Activated CD4-positive, alpha-beta T cell treated with anti-CD3 and anti-CD28 coated beads, Interleukin-2, amount 50 U/mL, for 16 hours (primary cell): ENCODE measurements at places on chromosomes 2 and 18.

GRCh38 chr2:8456151-8457091, 225.4 kb upstream of the ID2 start:
- peak; percentile 66 for DNase-seq

GRCh38 chr18:35939138-35939537, 33.3 kb upstream of the RMP24 start:
- DNase-seq: no peak

- DNase-seq: peak; percentile 87
These were observed 32.9 kb downstream of the CD28 start for GRCh38 chr2:203739351-203739750.

- DNase-seq: no peak
These were observed 9.7 kb upstream of the CIB4 start for GRCh38 chr2:26650713-26651469.

DNA sequence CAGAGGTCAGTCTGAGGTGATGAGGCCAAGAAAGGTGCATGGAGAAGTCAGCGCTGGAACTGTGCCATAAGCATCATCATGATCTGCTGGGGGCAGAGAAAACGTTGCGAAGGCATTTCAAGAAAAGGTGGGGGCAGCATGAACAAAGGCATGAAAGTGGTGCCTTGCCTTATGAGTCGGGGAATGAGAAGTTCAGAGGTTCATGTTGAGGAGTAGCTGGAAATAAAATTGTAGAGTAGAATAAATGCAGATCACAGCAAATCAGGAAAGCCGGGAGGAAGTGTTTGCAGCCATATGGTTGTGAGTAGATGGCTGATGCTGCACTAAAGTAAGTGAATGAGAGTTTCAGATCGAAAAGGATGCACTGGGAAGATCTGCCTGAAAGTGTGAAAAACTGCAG, 72.1 kb upstream of the ARL5A start:
- DNase-seq: no peak

GRCh38 chr2:217743966-217744761, 258.6 kb downstream of the TNS1 start:
- DNase-seq: no peak

DNA sequence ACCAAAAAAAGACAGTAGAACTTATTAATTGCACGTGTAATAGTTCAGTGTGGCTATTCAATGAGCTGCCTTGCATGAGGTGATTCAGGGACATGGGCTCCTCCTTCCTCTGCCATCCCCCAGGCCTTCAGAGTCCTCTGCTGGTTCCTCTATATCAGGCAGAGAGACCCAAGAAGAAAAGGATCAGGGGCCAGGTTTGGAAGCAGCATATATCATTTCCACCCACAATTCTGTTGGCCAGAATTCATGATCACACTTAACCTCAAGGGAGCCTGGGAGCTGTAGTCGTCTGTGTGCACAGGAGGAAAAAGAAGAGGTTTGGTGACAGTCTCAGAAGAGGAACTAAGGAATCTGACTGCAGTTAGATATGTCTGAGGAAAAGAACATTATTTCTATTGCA, 114.0 kb upstream of the GLS start:
- no peak for DNase-seq

GRCh38 chr2:209460151-209460761, 36.4 kb downstream of the MAP2 start:
- DNase-seq: no peak

DNA sequence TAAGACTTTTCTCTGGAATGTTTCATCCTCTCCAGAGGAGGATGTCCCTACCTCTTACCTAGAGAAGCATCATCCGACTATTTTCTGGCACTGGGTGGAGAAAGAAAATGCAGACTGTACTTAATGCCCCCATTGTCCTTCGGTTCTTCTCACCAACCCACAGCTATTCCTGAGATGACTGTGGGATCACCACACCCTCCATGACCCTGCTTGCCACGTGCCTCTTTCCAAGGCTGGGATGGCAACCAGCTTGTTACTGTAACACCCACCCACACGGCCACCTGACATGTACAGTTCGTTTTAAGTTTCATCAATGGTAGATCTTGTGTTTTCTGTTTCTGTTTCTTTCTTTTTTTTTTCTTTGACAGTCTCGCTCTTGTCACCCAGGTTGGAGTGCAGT, 365.2 kb downstream of the FBXO15 start:
- DNase-seq: no peak

GRCh38 chr2:217494557-217494956, 508.2 kb downstream of the TNS1 start:
- DNase-seq: no peak

DNA sequence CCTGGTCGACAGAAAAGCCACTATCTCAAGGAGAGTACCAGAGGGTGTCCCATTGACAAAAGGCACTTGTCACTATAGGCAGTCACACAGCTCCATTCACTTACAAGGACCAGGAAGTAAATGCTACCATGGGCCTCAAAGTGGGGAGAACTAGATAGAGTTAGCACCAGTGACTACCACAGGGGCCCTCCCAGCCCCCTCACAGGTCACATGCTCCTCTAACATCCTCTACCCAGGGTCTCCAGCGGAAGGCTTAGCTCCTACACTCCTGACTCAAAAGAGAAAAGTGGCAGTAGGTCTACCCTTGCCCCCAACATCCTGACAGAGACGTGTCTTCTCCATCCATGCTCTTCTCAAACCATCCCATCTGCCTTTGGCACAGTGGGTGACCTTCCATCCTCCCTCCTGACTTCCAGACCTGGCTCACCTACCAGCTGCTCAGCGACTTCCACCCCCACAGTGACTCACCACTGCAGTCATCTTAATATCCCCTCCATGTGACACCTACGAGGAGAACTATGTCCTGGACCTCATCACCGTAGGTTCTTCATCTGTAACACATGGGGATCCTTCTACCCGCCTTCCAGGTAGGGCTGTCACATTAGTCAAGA, 5.6 kb upstream of the DNMT3A start:
- DNase-seq: peak; percentile 20

GRCh38 chr18:5527603-5528002, 16.2 kb downstream of the EPB41L3 start:
- no peak for DNase-seq
